Epithelial cell of proximal tubule (primary cell): ENCODE measurements at places on chromosomes 3 and 15.

- no peak for DNase-seq
Measured at GRCh38 chr3:112672716-112673541, 32.0 kb upstream of the CCDC80 start.

DNA sequence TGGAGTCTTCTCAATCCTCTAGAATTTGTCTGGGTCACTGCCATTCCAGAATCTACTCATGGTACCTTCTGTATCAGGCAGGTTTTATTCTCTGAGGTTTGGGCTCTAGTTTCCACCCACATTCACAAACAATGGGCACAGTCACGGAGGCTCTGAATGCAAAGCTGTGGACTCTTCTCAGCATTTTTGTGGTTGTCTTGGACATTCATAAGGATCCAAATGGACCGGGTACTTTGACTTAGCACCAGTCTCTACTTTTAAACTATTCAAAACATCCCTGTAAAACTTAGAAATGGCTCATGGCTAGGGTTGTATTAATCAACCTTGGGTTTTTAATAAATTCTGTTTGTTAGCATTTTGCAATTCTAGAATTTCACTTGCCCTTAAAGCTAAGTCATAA is 277.9 kb upstream of the THBS1 start:
- DNase-seq, result no peak

GRCh38 chr15:50278496-50278895 is 13.0 kb upstream of the HDC start:
- no peak for DNase-seq

GRCh38 chr15:70636540-70637165 is 126.7 kb downstream of the UACA start:
- no peak for DNase-seq

- DNase-seq, result no peak
Measured at GRCh38 chr15:70479056-70479455, 284.3 kb downstream of the UACA start.

DNA sequence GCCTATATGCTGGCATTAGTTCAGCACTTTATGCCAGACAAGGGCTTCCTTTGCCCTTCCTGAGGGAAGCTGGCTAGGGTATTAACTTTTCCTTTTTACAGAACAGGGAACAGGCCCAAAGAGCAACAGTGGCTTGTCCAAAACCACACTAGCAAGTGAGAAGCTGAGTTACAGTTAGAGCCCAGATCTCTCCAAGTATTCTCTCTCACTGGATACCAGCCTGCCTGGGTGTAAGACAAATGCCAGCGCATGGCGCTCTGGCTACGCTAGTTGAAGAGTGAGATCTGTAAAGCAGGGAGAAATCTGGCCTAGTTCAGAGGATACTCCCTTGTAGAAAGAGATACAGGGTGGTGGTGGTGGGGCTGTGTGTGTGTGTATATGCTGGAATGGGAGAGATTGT is 38.4 kb downstream of the RAB11A start:
- no peak for DNase-seq

DNA sequence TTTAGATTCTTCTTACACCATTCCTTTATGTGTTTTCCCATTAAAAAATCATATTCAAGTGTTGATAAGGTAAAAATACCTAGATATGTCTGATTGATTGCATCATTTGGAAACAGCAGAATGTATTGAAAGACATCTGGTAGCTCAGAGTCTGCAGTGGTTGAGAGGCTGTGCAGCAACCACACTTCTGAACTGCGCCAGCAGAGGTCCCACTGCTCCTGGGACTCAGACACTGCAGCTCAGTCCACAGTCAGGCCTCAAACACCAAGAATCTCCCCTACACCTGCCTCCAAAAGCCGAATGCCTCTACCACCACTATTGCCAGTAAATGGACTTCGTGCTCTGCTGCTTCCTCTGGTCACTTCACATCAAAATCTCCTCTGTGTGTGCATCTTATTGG is 176.9 kb upstream of the LMCD1 start:
- DNase-seq, result no peak

DNA sequence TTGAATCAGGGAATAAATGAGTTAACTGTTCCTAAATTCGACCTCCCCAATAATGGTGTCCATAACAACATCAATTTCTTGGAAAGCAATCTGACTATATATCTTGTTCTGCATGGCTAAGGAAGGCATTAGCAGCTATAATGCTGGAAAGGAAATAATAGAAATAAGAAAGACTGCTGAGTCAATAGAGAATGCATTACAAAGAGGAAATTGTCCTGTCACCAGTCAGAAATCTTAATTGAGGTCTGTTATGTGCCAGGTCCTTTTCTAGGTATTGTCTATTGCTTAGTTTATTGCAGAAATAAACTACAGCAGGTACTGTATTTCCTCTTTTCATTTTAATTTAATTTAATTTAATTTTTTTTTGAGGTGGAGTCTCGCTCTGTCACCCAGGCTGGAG is 5.9 kb upstream of the PPP1R2 start:
- no peak for DNase-seq

- DNase-seq, result no peak
Measured at GRCh38 chr3:46675843-46676567, 17.5 kb downstream of the ALS2CL start.

- DNase-seq, result no peak
Measured at GRCh38 chr15:96716075-96716474, 385.6 kb downstream of the NR2F2 start.

DNA sequence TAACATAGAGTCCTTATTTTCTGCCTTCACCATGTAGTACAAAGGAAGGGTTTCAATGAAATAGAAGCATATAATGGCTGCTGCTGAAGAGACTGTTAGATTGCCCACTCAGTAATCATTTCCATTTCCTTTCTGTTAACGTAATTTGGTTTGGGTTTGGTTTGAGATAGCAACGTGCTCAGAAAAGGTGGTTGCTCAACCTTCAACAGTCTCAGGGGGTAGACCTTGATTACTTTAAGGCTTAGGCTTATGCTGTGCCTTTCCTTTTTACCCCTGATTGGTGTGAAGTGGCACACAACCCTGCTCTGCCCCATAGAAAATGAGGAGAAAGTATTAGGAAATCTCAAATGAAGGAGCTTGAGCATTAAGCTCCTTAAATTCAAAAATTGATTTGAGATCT is 163.7 kb upstream of the TP63 start:
- DNase-seq, result no peak

DNA sequence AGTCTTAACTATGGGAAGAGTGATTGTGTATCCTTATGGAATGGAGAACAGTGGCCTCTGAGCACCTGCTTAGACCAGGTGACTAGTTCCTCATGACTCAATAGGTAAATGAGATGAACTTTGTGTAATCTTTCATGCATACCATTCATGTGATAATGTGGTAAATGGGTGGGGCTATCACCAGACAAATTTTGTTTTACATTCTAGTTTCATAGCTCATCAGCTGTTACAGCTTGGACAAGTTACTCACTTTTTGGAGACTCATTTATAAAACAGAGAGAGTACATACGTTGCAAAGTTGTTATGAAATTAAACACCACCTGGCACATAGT is 103.7 kb upstream of the TGFBR2 start:
- no peak for DNase-seq

- no peak for DNase-seq
Measured at GRCh38 chr3:105842449-105842848, 26.4 kb downstream of the CBLB start.

- DNase-seq, result no peak
Measured at GRCh38 chr3:107421170-107421792, 44.0 kb downstream of the CCDC54 start.

GRCh38 chr3:195522254-195523023 is 20.7 kb downstream of the PPP1R2 start:
- no peak for DNase-seq

DNA sequence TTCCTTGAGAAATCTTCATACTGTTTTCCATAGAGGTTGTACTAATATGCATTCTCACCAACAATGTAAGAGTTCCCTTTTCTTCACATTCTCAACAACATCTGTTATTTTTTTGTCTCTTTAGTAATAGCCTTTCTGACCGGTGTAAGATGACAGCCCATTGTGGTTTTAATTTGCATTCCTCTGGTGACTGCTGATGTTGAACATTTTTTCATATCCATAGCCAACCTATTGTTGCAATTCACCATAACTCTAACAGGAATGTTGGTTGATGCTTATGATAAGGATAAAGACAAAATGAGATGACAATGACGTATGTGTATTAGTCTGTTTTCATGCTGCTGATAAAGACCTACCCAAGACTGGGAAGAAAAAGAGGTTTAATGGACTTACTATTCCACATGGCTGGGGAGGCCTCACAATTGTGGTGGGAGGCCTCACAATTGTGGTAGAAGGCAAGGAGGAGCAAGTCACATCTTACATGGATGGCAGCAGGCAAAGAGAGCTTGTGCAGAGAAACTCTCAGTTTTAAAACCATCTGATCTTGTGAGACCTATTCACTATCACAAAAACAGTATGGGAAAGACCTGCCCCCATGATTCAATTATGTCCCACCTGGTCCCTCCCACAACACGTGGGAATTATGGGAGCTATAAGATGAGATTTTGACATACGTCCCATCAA is 37.6 kb upstream of the RHCG start:
- no peak for DNase-seq

DNA sequence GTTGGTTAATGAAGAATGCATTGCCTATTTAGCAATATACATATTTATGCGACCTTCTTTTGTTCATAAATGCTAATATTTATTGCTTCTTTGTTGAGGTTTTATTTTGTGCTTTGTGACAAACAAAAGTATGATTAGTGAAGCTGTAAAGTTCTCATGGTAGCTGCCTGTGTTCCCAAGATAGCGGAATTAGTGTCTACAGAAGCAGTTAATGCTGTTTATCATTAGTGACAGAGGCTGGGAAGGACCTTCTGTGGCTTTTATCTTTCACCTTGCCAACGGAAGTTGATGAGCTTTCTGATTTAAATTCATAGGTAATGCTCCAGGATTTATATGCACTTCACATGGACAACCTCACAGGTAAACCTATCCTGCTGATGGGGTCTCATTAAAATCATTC is 418.3 kb downstream of the CADM2 start:
- DNase-seq, result no peak

DNA sequence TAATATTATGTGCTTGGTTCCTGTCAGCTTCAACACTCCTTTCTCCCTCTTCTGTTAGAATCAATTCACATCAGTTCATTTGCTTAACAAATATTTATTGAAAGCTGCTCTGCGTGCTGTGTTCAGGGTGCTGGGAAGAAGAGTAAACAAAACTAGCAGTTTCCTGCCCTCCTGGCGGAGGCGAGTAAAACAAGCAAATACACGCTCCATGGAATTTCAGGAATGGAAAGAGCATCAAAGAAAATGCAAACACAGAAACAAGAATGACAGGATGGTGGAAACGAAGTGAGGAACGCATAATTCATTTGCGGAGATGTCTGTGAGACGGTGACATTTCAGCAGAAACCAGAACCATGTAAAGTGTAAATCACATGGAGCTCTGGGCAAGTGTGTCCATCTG is 49.4 kb upstream of the SPTSSB start:
- no peak for DNase-seq

DNA sequence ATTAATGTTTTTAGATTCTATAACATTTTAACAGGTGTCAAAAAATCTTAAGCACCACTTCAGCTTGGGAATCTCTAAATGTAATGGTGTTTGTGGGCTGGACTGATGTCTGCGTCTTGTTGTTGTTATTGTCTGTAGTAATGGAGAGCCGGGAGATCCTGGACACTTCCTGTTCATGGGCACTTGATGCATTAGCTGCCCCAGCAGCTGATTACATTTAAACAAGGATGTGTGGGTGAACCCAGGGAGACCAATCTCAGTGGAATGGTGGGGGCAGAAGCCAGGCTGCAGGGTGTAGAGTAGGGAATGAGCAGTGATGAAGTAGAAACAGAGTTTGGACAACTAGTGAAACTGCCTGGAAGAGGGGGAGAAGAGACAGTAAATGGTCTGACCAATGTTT is 7.8 kb downstream of the CCR5AS start:
- no peak for DNase-seq

- DNase-seq, result no peak
Measured at GRCh38 chr3:19427422-19428149, 279.3 kb downstream of the KCNH8 start.

DNA sequence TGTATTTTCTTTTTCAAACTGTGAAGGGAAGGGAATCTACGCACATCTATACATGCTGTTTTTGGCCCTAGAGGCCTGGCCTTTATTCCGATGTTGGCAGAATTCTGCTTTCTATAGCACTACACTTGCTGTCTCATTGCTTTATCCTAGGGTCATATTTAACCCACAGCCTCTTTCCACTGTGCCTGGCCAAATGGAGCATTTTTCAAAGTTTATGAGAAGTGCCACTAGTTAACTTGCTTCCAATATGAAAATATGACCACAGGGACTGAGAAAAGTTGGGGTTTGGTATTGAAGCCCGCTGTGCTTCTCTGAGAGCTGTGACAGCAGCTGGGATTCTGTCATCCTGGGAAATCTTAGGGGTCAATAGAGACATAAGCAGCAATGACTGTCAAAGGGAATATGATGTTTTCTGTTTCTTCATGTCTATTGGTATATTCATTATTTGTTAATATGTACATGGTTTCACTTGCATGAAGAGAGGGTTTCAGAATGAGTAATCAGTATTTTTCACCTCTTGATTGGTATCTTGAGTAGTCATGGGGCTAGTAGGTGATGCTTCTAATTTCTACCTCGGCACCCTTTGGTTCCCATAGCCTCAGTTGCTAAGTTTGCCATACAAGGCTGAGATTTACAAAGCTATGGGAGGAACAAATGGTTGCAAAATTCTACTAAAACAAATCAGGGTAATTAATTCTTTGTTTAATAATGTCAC is 275.8 kb upstream of the RBMS3 start:
- no peak for DNase-seq

DNA sequence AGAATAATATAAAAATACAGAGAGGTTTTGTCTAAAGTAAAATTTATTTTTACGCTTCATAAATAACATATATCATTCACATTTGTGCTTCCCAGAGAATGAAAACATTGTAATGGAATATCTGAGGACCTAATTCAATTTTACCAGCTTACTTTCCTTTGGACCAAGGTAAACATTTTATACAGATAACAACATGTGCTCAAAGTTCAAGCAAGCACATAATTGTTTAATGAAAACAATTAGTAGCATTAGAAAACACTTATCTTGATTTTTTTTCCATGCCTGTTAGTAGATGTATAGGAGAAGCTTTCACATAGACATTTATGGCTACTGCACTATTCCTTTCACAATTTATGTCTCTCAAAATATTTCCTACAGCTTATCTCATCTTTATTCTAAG is 400.0 kb downstream of the ZIC1 start:
- DNase-seq, result no peak

DNA sequence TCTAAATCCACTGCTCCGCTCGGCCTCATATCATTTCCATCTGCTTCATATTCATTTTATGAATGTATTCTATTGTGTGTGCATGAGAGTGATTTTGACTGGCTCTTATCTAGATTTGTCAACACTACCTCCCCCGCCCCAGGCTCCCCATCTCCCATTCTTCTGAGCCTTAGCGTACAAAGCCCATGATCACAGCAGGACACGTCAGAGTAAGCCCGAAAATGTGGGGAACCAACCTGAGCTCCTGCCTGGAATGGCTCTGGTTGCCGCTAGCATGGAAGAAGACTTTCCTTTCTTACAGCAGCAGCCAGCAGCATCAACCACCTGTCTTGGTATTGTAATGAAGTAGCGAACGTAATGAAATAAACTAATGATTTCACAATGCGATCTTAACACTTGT is 61.4 kb downstream of the GABRB3 start:
- no peak for DNase-seq

- DNase-seq, result no peak
Measured at GRCh38 chr15:63973212-63974009, 72.9 kb downstream of the DAPK2 start.
